Activated CD4-positive, alpha-beta T cell treated with anti-CD3 and anti-CD28 coated beads, Interleukin-2, amount 10 ng/mL, durations not matched to agents 7 days and 5 days (primary cell): ENCODE measurements at places on chromosomes 2 and 18. TPM values are rescaled to one million over a fixed set of nuclear protein-coding genes. Genes with fewer than 3 reads are reported as not detected.

The ADRA2B gene
- 0.06 TPM for total RNA-seq

The C1QL2 gene
- total RNA-seq: not detected

The GCA gene
- total RNA-seq: 11.8 TPM

GRCh38 chr2:25331686-25332365, 9.9 kb downstream of the DNMT3A start:
- peaks cover 23% of the 10 kb centered on the region for H3K36me3 ChIP-seq
- no peak overlapping the region for H3K27ac ChIP-seq
- peaks cover 52% of the 10 kb centered on the region for H3K4me1 ChIP-seq

DNA sequence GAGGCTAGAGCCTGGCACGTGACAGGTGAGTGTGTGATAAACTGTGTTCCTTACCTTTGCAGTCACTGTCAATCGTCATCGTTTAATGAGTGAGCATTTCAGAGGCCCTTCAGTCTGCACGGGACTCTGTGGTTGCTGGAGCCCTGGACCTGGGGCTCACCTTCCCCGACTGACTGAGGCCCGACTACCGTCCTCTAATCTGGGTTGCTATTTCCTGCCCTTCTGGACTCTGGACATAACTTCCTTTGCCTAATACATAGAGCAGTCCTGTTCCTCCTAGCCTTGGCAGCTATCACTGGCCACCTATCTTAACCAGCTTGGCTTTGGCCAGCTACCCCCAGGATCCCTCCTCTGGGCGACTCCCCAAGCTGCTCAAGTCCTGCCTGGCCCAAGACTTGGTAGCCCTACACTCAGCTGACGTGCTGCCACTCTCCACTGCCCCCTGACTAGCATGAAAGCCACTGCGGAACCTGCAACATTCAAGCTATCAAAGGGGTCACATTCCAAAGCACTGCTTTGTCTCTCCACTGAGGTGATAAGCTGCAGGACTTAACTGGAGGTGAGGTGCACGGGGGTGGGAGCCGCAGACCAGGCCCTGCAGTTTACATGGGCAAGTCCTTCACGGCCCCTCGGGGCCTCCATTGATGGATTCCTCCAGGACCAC, 11.1 kb upstream of the RAB17 start:
- no peaks in the 10 kb centered on the region for H3K27me3 ChIP-seq
- H3K27ac ChIP-seq: no peak overlapping the region
- H3K4me1 ChIP-seq: peaks cover 29% of the 10 kb centered on the region
- no peak for DNase-seq

- no peaks in the 10 kb centered on the region for H3K27me3 ChIP-seq
- no peak overlapping the region for H3K4me3 ChIP-seq
- H3K4me1 ChIP-seq: no peaks in the 10 kb centered on the region
- no peaks in the 10 kb centered on the region for H3K36me3 ChIP-seq
- no peak overlapping the region for H3K27ac ChIP-seq
Measured at GRCh38 chr2:80293039-80293438, 11.5 kb downstream of the LRRTM1 start.
